Naive thymus-derived CD8-positive, alpha-beta T cell (primary cell): ENCODE measurements at places on chromosomes 16 and 17.

DNA sequence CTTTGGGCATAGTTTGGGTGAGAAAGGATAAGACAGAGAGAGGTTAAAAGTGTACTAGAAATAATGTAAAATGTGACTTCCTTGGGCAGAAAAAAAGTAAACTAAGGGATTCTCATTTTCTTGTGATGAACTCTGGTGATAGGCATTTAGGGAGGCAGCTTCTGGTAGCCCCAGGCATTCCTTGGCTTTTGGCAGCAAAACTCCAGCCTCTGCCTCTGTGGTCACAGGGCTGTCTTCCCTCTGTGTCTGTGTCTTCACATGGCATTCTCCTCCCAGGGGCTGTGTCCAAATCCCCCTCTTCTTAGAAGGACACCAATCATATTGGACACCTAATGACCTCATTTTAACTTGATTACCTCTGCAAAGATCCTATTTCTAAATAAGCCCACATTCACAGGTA lies 54.7 kb downstream of the HS3ST3B1 start:
- H3K36me3 ChIP-seq: no peaks in the 10 kb centered on the region
- H3K4me3 ChIP-seq: no peak overlapping the region
- peaks cover 27% of the 10 kb centered on the region for H3K4me1 ChIP-seq
- no peak overlapping the region for H3K27ac ChIP-seq
- DNase-seq: no peak

DNA sequence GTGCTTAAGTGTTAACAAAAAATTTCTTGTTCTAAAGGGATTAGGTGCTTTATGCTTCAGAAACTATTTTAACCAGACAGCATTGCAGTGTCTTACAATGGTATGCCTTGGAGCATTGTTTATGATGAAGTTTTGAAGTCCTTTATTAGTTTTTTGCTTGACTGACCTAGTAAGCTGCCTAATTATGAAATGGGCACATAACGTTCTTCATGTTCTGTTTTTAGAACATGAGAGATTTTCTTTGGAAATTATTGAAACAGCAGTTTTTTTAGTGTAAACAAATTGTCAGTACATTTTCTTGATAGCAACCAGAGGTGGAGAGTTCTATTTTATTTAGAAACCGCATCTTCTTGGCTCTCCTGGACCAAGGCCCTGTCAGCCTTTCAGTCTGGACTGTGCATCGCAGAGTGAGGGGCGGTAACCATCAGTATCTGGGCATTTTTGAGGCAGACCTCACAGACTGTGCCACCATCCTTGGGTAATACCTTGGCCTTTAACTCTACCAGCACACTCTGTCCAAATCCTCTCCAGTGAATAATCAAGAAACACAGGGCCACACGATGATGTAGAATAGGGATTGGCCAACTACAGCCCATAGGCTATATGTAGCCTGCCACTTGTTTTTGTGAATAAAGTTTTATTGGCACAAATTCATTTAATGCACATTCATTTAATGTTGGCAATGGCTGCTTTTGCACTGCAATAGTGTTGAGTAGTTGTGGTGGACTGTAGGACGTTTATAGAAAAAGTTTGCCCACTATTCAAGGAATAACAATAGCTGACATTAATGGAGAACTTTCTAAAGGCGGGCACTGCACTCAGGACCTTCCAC lies 81.1 kb downstream of the VPS35L start:
- H3K4me3 ChIP-seq: no peak overlapping the region
- H3K4me1 ChIP-seq: peaks cover 13% of the 10 kb centered on the region
- no peak overlapping the region for H3K27ac ChIP-seq
- DNase-seq: no peak

GRCh38 chr17:56675876-56676660 lies 82.6 kb downstream of the NOG start:
- no peak overlapping the region for H3K27ac ChIP-seq
- H3K4me3 ChIP-seq: no peak overlapping the region
- H3K36me3 ChIP-seq: no peaks in the 10 kb centered on the region

DNA sequence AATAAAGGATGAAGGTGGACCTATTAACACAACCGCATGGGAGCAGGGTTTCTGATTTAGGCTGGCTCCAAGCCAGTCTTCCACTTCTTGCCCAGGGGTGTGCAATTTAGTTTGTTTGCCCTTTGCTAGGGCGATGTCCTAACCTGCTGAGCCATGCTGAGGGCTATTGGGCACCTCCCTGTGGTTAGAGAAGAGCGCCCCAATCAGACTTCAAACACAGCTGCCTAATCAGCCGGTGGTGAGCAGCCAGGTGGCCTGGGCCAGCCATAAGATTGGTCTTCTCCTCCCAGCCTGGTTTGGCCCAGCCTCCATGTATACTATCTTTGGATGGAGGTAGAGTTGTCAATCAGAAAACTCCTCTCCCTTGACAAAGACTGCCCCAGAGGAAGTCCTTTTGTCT lies 15.7 kb downstream of the TMEM94 start:
- no peak for DNase-seq
- peak overlapping the region; percentile 19 for H3K27ac ChIP-seq
- peaks cover 1% of the 10 kb centered on the region for H3K4me1 ChIP-seq
- no peak overlapping the region for H3K4me3 ChIP-seq
- H3K36me3 ChIP-seq: peaks cover 7% of the 10 kb centered on the region
- no peaks in the 10 kb centered on the region for H3K27me3 ChIP-seq

DNA sequence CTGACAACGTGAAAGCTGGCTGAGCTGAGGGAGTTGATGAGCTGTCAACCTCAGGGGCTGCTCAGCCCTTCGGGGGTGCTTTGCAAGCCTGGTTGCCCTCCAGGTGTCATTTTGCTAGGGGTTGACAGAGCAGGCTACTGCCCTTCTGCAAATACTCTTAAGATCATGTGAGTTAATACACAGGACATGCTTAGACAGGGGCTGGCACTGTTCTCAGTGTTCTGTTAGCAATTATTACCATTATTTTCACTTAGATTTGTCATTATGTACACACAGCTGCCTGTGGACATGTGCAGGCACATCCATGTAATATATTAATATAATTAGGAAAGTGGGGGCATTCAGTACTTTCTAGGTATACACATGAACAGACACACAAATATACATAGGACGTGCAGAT lies 554.3 kb upstream of the HSBP1 start:
- H3K4me1 ChIP-seq: no peaks in the 10 kb centered on the region
- no peak overlapping the region for H3K27ac ChIP-seq
- no peaks in the 10 kb centered on the region for H3K36me3 ChIP-seq
- DNase-seq: no peak
- H3K4me3 ChIP-seq: no peak overlapping the region

DNA sequence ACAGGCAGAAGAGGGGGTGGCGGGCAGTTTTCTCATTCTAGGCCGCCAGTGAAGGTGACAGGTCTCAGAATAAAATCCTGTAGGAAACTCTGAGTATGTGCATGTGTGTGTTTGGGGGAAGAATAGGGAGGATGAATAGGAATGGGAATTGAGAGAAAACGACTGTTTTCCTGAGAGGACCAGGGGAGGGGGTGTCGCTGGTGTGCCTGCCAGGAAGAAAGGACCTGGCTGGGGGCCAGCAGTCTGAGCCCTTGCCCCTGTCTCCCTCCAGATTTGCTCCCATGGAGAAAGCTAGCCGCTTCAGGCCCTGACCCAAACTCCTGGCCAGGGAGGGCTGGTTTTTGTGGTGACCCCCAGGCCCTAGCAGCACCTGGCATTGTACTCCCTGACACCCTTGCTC lies 14.4 kb downstream of the C17orf50 start:
- no peak for DNase-seq
- peaks cover 18% of the 10 kb centered on the region for H3K36me3 ChIP-seq
- no peak overlapping the region for H3K27ac ChIP-seq
- no peaks in the 10 kb centered on the region for H3K27me3 ChIP-seq
- peaks cover 4% of the 10 kb centered on the region for H3K4me1 ChIP-seq

- no peaks in the 10 kb centered on the region for H3K36me3 ChIP-seq
- no peak overlapping the region for H3K27ac ChIP-seq
- H3K27me3 ChIP-seq: no peaks in the 10 kb centered on the region
- no peak overlapping the region for H3K4me3 ChIP-seq
- peaks cover 4% of the 10 kb centered on the region for H3K4me1 ChIP-seq
Measured at GRCh38 chr16:80695020-80695419, 109.4 kb downstream of the CDYL2 start.
